LNCaP clone FGC (cell line): ENCODE measurements at places on chromosomes 5 and 9.

DNA sequence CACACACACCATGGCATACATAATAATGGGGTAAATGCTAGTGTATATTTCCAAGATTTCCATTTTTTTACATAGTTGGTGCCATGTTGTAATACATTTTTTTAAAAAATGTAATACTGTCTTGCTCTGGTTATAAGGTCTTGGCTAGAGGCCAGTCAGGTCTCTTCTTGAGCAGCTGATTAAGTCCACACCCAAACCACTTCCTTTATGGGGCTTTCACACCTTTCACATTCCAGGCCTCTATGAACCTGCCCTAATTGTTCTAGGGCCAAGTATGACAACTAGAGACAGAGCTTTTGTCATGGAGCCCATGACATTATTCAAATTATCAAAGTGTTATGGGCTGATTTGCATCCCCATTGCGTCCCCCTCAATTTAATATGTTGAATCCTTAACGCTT lies 495.6 kb upstream of the CTNND2 start:
- DNase-seq = no peak

- no peak for DNase-seq
These were observed 111.8 kb downstream of the INIP start for GRCh38 chr9:112605963-112606699.

DNA sequence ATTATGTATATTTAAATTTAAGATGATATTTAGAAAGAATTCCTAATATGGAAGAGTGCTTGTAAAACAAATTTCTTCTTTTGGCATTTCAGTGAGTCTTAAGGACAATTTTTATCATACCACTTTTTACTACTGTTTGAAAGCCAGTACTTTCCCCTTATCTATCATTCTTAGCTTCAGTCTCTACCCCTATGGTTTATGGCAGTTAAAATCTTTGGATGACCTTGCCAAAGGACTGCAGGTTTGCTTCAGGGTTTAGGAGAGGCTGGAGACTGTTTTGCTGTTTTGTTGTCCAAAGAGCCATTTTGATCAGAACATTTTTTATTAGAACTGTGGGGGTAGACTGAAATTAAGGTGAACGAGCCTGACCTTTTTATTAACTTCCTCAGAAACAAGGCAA lies 30.8 kb downstream of the SLC38A9 start:
- DNase-seq = no peak

DNA sequence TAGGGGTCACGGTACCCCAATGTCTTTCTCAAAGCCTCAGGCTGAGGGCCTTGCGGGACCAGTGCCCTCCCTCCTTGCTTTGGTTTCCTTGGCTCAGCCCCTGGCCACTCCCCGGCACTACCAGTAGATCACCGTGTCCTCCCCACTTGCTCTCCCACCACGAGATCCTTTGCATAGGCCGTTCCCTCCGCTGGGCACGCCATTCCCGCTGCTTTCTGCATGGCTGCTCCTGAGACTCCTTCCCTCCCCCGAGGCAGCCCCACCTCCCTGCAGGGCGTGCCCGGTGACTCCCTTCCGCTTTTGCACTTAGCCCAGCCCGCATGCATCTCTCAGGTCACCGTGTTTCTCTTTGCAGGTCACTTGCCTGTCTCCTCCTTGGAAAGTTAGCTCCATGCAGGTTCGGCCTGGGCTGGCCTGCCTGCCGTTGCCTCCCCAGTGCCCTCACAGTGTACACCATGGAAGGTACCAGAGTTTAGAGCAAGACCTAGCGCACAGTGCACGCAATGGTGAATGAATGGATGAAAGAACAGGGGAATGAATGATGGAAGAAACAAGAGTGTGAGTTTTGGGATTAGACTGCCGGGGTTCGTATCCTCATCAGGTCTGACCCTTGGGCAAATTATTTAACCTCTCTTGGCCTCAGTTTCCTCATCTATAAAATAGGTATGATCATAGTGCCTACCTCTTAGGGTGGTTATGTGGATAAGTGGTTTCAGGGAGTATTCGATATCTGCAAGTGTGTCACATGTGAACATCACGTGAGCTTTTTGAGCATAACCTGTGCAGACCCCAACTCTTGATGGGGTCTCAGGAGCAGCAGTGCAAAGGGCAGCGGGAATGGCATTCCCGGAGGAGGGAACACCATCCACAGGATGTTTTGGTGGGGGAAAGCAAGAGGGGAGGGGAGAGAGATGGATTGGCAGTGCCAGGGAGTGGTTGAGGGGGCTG lies 214.3 kb downstream of the C9orf50 start:
- DNase-seq = no peak

DNA sequence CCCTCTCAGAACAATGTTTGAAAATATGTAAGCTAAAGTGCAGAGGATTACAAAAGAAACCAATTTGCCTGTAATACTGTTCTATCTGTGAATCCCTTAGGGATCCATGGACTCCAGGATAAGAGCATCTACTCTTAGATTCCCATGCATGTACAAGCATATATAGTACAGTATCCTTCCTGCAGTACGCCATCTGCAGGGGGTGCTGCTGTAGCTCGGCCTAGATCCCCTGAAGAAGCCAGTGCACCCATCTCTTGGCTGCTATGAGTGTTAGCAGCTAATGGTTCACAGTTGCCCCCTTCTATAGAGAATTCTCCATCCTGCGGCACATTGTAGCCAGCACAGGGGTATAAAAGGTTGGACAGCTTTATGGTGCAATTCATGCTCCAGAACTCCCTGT lies 61.8 kb upstream of the SLC30A5 start:
- no peak for DNase-seq

DNA sequence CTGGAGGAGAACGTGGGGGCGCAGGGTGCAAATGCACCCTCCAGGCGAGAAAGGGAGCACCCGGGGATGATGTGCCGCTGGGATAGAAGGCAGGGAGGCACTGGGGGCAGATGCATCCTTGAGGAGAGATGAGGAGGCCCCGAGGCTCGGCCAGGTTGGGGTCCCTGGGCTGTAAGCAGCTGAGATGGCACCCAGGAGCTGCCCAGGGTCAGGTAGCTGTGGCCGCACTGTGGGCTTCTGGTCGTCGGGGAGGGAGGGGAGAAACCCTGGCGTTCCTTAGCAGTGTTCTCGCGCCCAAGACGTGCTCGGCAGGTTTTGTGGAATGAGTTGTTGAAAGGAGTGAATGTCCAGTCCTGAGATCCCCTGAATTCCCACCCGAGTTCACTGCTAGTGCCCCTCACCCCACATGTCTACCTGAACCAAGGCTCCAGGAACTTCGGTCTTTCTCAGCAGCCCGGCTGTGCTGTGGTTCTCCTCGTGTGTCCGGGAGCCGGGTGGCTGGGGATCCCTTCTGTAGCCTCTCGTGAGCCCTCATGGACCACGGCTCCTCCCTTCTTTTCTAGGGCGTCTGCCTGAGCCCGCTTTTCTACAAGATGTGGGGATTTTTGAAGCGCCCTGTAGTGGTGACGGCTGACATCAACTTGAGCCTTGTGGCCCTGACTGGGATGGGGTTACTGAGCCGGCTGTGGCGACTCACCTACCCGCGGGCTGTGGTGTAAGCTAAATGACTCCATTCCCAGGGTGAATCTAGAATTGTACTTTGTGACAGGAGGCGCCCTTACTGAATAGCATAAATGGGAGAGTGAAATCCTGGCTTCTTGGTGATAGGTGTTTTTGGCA lies 1.1 kb downstream of the POMT1 start:
- DNase-seq = no peak

DNA sequence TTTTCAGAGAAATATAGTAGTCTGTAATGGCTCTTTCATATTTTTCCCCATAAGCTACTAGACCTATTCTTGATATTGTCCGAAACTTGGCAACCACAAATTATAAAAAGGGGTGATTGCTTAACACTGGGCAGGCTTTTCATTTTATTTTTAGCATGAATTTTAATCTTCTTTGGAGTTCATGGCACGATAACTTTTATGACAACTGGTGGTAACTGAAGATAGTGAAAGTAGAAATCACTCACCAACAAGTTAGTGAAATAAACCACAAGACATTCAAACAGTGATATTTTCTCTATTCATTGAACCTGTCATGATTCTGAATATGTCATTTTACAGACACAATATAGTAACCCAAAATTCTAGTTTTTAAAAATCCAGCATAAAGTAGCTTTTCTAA lies 213.9 kb downstream of the PRDM9 start:
- DNase-seq = no peak

GRCh38 chr5:172123269-172123692 lies 64.7 kb downstream of the STK10 start:
- DNase-seq = no peak

DNA sequence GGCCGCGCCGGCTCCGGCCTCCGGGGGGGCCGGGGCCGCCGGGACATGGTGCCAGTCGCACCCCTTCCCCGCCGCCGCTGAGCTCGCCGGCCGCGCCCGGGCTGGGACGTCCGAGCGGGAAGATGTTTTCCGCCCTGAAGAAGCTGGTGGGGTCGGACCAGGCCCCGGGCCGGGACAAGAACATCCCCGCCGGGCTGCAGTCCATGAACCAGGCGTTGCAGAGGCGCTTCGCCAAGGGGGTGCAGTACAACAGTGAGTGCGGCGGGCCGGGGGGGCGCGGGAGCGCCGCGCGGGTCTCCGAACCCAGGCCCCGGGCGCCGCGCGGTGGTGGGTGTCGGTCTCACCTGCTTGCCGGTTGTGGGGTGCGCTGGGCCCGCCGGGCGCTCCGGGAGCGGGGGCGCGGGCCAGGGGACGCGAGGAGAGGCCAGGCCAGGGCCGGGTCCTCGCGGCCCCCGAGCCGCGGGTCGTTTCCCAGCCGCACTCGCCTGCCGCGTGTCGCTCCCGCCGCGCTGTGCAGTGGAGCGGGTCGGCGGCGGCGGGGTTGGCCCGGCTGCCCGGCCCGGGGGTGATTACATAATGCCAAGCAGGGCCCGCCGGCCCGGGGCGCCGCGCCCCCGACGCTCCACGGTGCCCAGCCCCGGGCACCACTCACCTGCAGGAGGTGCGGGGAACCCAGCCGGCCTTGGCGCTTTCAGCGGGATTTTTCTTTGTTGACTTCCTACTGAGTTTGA lies 492 bp downstream of the RABL6 start:
- DNase-seq = no peak

DNA sequence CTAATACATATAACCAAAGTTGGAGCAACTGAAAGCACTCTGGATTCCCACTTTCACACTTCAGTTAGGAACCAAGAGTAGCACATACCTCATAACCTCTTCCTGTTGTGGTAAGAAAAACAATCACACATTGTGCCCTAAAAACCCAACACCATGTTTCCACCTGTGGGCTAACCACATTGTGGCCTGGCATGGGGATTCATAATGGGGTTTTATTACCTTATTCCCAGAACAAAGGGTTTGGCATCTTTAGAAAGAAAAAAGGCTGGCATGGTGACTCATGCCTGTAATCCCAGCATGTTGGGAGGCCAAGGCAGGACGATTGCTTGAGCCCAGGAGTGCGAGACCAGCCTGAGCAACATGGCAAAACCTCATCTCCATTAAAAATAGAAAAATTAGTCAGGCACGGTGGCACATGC lies 60.6 kb downstream of the HSD17B3 start:
- no peak for DNase-seq

- DNase-seq = no peak
These were observed 48.3 kb downstream of the TMEFF1 start for GRCh38 chr9:100521282-100521681.

DNA sequence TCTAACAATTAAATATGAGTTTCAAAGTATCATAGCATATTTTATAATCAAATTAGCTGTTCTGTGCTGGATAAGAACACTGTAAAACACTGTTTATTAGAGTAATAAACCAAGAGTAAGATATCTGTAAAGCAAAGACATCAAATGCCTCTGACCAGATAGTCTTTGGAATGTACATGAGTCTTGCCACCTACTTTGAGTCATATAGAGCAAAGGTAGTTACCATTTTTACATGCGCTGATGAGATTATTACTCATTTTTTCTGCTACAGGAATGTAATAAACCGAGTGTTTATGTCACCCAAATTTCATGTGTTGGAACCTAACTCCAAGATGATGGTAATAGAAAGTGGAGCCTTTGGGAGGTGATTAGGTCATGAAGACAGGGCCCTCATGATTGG lies 654.5 kb downstream of the CETN3 start:
- DNase-seq = no peak

DNA sequence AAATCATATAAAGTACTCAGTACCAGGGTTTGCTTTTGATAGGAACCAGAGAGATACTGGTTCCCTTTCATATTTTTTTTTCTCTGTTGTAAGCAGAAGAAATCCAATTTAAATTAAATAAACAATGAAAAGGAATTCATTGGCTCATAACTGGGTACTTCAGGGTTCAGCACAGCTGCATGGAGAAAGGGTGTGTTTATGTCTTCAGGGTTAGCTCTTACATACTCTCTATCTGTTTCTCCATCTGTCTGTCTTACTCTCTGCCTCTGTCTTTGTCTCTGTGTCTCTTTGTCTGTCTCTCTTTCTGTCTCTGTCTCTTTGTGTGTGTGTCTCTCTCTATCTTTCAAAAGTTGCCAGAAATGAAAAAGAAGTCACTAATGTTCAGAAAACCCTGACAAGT lies 345.9 kb downstream of the MSX2 start:
- DNase-seq = no peak

DNA sequence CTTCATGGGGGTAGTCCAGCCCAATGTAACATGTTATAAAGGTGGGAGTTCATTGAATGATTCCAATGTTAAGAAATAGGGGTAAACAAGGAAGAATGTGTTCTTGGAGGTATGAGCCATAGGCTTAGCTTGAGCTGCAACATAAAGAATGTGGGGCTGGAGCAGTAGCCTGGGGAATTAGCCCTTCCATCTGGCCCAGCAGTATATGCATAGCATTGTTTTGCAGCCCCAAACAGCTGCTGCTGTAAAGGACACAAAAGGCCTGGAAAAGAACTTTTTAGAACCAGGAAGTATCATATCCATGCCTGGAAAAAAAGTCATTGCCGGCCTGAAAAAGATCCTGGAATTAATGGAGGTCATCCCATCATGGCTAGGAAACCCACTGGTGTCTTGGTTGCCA lies 55.8 kb upstream of the SMARCA2 start:
- no peak for DNase-seq

DNA sequence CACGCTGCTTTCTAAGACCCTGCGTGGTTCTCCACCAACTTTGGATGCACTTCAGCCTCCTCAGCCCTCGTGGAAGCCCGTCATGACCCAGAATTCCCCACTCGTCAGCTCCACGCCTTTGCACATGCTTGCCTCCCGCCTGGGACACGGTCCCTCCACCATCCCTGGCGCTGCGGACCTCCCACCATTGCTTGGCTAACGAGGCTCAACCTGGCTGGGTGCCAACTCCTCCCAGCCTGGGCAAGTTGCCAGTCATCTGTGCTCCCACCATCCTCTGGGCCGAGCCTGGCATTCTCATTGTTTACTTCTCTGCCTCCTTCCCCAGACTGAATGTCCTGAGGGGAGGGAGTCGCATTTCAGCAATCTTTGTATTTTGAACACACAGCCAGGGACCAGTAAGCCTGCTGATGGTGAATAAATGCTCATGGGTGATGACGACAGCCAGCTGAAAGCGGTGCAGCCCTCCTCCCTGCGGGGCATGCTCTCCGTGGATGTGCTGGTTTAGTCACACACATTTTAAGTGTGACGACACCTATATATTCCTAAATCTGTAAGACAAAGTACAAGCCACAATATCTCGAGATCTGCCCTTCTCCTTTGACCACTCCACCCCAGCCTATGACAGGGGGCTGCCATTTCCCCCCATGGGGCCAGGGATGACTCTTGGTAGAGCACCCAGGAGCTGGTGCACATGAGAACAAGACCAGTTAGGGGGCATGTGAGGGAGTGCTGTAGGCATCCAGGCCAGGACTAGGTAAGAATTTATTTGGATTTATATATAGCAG lies 37.6 kb downstream of the ANKRD33B start:
- peak; percentile 18 for DNase-seq
